ENCODE measurements at places on chromosomes 11 and 22. TPM values are rescaled to one million over a fixed set of nuclear protein-coding genes. Genes with fewer than 3 reads are reported as not detected.

The SCT gene
- not detected for total RNA-seq

The KCNJ11 gene
- 0.77 TPM for total RNA-seq

The TEF gene
- total RNA-seq = 7.6 TPM

The OR56A5 gene
- not detected for total RNA-seq

The P2RY6 gene
- 0.26 TPM for total RNA-seq

The RFPL1 gene
- not detected for total RNA-seq

The KRTAP5-8 gene
- not detected for total RNA-seq

The APOL5 gene
- total RNA-seq = not detected

The EFEMP2 gene
- 2.9 TPM for total RNA-seq

The PDGFD gene
- under 0.01 TPM for total RNA-seq

The OR8D4 gene
- total RNA-seq = not detected

The DGCR6 gene
- total RNA-seq = 7.9 TPM

The ASCL2 gene
- 0.79 TPM for total RNA-seq

The F2 gene
- total RNA-seq = 0.38 TPM

The LIF gene
- under 0.01 TPM for total RNA-seq

The OR6A2 gene
- under 0.01 TPM for total RNA-seq

The DKK3 gene
- 72.4 TPM for total RNA-seq

Measured in bronchial epithelial cell (primary cell).